ENCODE measurements at places on chromosomes 7 and 10.

- no peak for DNase-seq
Observed at GRCh38 chr10:60618861-60619260, 159.4 kb upstream of the CDK1 start.

DNA sequence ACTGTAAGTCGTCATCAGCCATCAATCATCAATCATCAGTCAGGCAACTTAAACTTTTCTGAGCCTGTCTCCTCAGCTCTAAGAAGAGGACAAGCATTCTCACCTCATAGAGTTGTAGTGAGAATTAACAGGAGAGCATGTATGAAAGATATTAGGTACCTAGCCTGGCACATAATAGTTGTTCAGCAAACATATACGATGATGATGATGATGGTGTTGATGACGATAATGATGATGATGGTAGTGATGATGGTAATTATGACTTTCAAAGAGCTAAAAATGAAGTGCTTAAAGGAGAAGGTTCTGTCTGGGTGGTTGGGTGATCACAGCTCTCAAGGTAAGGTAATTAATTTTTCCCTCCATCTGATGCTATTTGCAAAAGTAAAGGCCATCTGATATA, 55.1 kb upstream of the ADRB1 start:
- no peak for DNase-seq

GRCh38 chr10:74705358-74705980, 120.9 kb upstream of the KAT6B start:
- no peak for DNase-seq

- DNase-seq = no peak
Observed at GRCh38 chr10:3639546-3639945, 145.5 kb downstream of the KLF6 start.

GRCh38 chr10:78007172-78007571, 22.1 kb downstream of the POLR3A start:
- DNase-seq = no peak

DNA sequence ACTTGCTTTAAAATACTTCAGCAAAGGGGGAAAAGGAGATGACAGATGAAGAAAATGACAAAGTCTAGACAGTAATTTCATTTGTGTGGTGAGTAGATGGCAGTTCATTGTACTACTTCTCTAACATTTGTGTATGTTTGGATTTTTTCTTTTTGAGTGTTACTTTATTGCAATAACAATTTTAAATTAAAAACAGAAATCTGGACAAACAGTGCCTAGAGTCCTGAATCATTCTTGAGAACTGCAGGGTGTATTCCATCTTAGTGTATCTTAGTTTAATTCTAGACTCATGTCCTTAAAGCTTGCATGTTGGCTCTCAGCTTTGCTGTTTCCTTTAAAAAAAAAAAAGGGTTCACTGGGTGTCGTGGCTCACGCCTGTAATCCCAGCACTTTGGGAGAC, 31.1 kb downstream of the HOXA1 start:
- DNase-seq = no peak
